ENCODE measurements at places on chromosomes 7 and 10.

DNA sequence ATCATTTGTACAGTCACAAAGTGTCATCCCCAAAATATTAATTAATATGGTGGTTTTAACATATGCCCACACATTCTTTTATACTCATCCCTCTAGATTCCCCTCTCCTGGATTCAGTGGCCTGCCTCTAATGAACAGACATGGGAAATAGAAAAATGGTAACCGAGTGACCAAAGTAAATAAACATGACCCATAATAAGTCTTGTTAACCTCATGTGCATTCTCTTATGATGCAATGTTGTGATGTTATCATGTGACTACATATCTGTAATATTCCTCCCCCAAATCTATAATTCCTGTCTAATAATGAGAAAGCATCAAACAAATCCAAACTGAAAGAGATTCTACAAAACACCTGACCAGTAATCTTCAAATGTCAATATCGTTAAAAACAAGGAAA, 164.5 kb upstream of the PRSS1 start:
- no peak for DNase-seq

GRCh38 chr10:12195603-12196506, at the start of the genes CDC123 and NUDT5:
CDC123 (plus strand) TSS chr10:12196188; CDS start chr10:12196246, 58 bp downstream.
NUDT5 (minus strand) TSS chr10:12195891; CDS start chr10:12186291, 9,600 bp downstream.
- DNase-seq = peak; percentile 96

- peak; percentile 57 for DNase-seq
Observed at GRCh38 chr10:3472287-3473051, 299.9 kb upstream of the PITRM1 start.

GRCh38 chr10:123891144-123892071, at the start of gene CPXM2:
CPXM2 (minus strand) TSS chr10:123891807; CDS start chr10:123891659, 148 bp downstream.
- no peak for DNase-seq

- no peak for DNase-seq
Observed at GRCh38 chr10:48872234-48872633, 67.4 kb downstream of the LRRC18 start.

DNA sequence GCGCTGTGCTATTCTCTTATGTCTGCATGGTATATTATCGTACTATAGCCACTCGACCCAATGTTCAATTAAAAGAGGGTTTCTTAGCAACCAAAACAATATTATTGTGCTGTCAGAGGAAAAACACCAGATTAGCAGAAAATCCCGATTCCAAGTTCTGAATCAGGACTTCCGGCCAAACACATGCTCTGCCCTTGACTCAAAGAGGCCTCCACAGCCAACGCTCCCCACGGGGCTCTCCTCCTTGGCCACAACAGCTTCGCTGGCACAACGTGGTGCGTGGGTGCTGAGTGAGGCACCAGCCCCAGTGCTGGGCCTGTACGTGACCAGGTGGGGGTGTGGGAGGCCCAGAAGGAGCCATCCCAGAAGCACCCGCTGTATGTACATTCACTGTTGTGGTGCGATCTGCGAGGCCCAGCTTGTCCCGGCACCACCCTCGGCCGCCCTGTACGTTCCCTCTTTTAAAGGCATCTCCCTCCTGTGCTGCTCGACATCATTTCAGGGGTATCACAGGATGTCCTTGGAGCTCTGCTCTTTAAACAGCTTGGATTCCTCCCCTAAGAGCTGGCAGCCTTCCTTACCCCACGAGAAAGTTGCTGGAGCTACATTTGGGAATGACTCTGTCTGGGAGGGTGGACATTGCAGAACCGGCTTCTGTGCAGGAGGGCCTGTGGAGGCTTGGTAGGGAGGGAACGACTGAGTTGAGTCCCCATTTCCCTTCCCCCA, 736.2 kb downstream of the PARD3 start:
- DNase-seq = peak; percentile 6

DNA sequence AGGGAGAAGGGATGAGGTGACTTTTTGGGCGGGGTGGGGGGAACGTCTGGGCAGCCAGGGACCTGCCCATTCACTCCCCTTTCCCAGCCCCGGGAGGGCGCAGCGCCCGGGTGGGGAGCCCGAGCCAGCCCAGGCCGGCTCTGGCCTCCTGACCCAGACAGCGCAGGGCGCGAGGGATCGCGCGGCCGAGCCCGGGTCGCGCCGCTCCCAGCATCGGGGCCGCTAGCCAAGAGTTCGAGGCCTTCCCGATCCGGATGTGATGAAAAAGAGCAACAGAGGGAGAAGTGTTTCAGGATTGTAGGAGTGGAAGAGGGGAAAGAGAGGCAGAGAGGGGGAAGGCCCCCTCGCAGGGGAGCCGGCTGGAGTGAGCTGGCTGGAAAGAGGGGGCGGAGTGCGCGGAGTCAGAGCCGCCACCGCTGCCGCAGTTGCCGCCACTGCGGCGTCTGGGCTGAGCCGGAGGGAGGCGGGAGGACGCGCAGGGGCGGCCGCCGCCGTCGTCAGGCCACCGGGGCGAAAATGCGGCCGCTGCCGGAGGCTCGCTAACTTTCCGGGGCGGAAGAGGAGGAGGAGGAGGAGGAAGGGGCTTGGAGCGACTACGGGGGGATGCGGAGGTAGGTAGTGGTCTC, at the start of gene MDFIC:
TSS of gene MDFIC (plus strand) at position 69 of the 626 bp plus-strand sequence. CDS start 940 bp downstream, outside the sequence.
- no peak for DNase-seq

GRCh38 chr10:58773944-58774343, 261.3 kb downstream of the BICC1 start:
- no peak for DNase-seq

DNA sequence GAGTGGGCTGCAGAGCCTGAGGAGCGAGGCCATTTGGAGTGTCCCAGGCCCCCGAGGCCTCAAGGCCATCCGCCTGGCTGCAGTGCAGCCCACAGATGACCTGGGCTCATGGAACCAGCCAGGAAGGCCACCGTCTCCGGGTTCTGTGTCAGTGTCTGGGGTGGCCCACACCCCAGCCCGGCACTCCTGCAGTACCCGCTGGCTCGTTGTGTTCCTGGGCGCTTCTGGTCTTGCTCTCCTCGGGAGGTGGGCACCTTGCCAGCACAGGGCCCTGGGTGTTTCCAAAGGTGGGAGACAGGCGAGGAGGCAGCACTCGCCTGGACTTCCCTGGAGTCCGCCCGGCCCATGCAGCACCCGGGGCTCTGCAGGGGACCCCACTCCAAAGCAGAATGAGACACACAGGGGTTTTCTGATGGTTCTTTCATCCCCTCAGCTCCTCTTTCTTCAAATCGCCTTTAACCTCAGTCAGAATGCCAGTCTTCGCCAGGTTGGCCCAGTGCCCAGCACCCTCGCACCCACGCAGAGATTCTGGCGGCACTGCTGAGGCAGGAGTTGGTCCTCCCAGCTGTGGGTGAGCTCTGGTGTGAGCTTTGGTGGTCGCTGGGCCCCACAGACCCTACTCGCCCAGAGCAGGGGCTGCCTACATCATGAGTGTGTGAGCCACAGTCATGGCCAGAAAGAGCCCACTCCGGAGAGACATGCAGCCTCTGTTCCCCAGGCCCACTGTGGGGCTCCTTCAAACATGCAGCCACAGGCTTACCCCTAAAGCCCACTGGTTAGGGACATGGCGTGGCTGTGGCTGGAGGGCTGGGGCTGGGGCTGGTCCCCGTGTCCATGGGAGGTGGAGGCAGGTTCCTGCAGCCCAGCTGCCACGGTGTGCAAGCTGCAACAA, 155.7 kb downstream of the EBF3 start:
- DNase-seq = no peak

GRCh38 chr10:44862924-44863323, 48.2 kb upstream of the TMEM72 start:
- DNase-seq = no peak

GRCh38 chr7:27901028-27901760, 161.2 kb downstream of the TAX1BP1 start:
- no peak for DNase-seq

DNA sequence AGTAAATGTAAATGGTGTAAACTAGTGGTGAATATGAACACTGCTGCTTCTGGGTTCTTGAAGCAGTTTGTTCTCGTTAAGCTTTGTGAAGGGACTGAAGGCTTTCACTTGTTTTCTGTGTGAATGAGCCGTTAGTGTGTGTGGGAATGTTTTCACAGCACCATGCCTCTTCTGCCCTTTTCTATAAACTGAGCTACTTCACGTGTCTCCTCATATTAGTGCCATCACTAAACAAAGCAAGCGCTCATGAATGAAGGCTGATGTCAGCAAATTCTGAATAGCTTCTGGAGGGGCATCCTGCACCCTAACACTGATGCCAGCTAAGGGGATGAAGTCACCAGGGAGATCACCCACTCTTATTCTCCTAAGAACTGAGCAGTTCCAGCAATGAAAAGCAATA, 205.6 kb upstream of the ETV1 start:
- no peak for DNase-seq

GRCh38 chr10:63241841-63242281, 108.7 kb downstream of the NRBF2 start:
- DNase-seq = no peak

- DNase-seq = no peak
Observed at GRCh38 chr7:96169439-96169838, 152.5 kb downstream of the SLC25A13 start.

- DNase-seq = no peak
Observed at GRCh38 chr7:120916121-120916520, 34.5 kb upstream of the ING3 start.

GRCh38 chr7:40866601-40867000, 731.8 kb downstream of the SUGCT start:
- no peak for DNase-seq

GRCh38 chr7:44161371-44161770, 20.2 kb upstream of the MYL7 start:
- DNase-seq = no peak

DNA sequence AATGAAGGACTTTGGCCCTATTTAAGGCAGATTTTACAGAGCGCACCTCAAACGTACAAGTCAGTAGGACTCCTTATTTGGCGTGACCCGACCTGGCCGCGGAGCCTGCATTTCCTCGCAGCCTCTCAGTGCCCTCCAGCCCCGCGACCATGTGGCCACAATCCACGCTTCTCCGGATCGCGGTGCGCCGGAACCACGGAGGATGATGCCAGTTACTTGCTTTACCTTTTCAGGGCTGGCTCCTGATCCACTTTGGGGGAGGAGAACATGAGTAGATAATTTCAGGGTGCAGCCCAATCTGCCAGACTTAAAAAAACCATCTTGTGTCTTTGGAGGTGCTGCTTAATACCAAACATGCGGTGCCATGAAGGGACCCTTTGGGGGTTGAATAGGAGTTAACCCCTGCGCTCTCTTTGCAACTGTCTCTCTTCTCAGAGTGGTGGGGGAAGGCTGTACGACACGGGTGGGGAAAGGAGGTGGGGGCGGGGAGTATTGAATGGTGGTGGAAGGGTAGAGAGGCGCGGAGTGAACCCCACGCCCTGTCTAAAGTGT, 1.5 kb downstream of the FRAT1 start:
- DNase-seq = no peak

- DNase-seq = no peak
Observed at GRCh38 chr7:19798986-19799385, 25.6 kb upstream of the TMEM196 start.

DNA sequence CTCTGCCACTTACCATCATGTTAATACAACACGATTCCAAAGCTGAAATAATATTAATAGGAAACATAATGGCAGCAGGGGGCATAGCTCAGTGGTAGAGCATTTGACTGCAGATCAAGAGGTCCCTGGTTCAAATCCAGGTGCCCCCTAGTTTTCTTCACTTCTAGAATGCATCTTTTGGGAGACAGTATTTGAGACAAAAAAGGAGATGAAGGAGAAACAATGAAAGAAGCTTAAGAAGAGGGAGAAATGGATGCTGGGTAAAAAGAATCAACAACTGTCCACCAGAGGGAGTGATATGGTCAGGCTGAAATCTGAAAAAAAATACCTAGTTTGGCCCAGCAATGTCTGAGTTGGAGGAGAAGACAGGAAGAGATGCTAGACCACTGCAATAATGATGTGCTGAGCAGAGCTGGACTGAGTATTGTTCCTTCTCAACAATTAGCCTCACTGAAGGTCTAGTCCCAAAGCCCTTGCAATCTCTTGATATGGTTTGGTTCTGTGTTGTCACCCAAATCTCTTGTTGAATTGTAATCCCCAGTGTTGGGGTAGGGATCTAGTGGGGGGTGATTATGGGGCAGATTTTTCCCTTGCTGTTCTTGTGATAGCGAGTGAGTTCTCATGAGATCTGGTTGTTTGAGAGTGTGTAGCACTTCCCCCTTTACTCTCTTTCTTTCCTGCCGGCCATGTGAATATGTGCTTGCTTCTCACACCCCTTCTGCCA, 48.3 kb downstream of the ZNF783 start:
- no peak for DNase-seq

GRCh38 chr10:95237376-95238170, 43.5 kb downstream of the ACSM6 start:
- DNase-seq = no peak

- DNase-seq = peak; percentile 66
Observed at GRCh38 chr10:55631071-55631654, 729.9 kb downstream of the ZWINT start.

- no peak for DNase-seq
Observed at GRCh38 chr7:132309102-132309805, 267.0 kb downstream of the PLXNA4 start.

- DNase-seq = no peak
Observed at GRCh38 chr10:7887174-7887816, 69.0 kb downstream of the TAF3 start.

GRCh38 chr10:18312374-18313139, 172.3 kb downstream of the CACNB2 start:
- no peak for DNase-seq

GRCh38 chr10:16520900-16521299, 779 bp downstream of the C1QL3 start:
- no peak for DNase-seq

DNA sequence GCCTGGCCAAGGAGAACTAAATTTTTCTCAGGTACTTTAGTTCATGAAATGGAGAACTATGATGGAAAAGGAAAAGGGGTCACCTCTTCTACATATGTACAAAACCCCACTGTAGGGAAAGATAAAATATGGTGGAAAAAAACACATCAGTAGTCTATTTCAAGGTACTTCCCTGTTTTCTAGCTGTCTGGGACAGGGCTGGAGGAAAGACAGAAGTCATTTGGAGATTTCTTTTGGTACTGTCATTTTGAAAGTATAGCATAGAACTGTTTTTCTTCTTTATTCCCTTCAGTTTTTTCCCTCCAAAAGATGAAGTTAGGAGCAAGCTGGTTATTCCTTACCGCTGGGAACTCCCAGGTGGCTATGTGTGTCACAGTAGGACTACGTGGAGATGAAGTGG, 196.1 kb downstream of the DOCK4 start:
- no peak for DNase-seq

GRCh38 chr10:13321576-13321975, 21.7 kb upstream of the PHYH start:
- no peak for DNase-seq

GRCh38 chr7:5198741-5199140, 8.7 kb downstream of the WIPI2 start:
- DNase-seq = no peak

DNA sequence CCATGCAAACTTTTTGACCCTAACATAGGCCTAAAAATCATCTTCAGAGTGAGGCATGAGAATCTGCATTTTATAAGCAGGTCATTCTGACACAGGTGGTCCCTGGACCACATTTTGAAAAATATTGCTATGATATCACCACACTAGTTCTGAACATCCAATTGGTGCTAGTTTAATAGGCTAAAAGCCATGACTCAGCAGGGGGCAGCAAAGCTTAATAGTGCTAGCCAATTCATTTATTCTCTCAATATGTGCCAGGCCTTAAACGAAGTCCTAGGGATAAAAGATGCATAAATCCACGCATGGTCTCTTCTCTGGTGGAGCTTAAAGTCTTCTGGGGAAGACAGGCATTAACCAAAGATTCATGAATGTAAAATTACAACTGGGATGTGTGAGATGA, 10.2 kb upstream of the SLC25A28 start:
- no peak for DNase-seq

GRCh38 chr7:75725306-75725705, 13.4 kb downstream of the HIP1 start:
- DNase-seq = no peak

Data from posterior cingulate gyrus (tissue), 11 donors.